Stimulated activated CD8-positive, alpha-beta memory T cell treated with anti-CD3 and anti-CD28 coated beads, Interleukin-4, amount 100 ng/mL, for 1 hour (primary cell): ENCODE measurements at places on chromosomes 4 and X.

DNA sequence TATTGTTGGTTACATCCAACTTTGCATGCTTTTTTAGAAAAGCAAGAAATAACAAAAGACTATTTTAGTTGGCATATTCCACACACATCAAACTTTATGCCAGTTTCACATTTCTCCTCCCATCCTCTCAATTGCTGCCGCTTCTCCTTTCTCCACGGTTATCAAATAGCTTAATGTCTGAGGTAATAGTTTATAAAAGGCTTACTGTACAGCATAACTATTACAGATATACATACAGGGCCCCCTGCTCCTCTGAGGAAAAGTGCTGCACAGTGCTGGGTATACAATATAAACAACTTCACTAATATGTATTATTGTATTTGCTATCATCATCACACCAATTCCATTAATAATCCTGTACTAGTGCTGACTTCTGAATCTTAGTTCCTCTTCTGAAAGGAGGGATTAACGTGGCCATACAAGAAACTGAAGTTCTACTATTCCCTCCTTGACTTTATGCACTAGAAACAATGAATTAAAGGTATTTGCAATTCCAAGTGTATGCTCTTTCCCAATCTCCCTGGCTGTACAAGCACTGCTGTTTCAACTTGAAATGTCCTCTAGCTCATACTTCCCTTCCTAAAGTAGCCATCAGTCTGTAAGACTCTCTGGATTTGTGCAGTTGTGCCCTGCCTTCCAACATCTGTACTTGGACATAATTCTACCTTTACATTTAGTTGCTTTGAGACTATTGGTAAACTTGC, 2.5 kb downstream of the CCNI start:
- DNase-seq = no peak

GRCh38 chrX:110418316-110419235, 59.9 kb downstream of the RTL9 start:
- DNase-seq = no peak

- DNase-seq = no peak
Measured at GRCh38 chrX:73508861-73509260, 54.1 kb upstream of the CHIC1 start.

DNA sequence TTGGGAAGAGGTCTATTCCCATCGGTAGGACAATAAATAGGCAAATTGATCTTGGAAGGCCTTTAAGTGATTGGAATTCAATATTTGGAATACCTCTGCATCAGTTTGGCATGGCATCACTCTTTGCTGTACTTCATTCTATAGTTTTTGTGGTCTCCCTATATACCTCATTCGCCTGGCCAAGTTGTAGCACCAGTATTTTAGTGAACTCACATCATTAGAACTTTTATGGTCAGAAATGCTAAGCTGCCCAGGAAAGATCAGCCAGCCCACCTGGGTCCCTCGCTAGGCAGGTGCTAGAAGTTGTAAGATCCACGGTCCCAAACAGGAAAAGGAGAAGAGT, 40.3 kb downstream of the ZCCHC13 start:
- DNase-seq = no peak

DNA sequence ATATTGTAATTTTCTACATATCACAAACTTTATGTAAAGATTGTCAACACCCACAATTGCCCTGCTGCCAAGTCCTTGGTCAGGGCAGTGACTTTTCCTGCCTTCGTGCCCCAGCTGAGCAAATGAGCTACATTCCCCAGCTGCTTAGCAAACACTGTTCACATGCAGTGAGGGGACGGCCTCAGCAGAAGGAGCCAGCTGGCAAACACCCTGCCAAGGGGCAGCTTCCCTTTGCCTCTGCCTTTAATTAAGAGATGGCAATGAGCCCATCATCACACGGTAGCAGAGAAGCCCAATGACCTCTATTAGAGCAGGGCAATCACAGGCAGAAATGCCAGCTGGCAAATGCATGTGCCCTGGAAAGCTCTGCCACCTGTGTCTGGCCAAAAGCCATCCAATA, 253.4 kb downstream of the EPHA5 start:
- no peak for DNase-seq

GRCh38 chrX:68930542-68931317, 101.9 kb downstream of the EFNB1 start:
- DNase-seq = no peak

GRCh38 chr4:55410431-55410830, 14.7 kb downstream of the TMEM165 start:
- DNase-seq = no peak

- DNase-seq = no peak
Measured at GRCh38 chr4:151676301-151676700, 84.5 kb downstream of the GATB start.

GRCh38 chr4:149723065-149723464, 92.6 kb downstream of the IQCM start:
- no peak for DNase-seq

- no peak for DNase-seq
Measured at GRCh38 chrX:46588263-46588662, 14.7 kb downstream of the CHST7 start.

DNA sequence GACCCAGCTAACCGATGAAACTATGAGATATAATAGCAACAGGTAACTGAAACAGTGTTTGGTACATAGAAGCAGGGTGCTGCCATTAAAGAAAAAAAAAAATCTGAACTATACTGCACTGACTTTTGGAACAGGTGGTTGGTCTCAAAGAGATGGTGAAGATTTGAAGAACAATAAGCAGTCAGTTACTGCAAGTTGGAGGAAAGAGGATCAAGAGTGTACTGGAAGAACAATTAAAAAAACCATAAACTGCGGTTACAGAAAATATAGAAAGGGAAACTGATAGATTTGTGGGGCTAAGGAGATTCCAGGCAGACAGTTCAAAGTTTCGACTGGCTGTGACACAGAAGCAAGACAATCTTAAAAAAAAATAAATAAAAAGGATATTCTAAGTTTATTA, 181.9 kb upstream of the TRAM1L1 start:
- DNase-seq = no peak

GRCh38 chr4:122673252-122673651, 52.4 kb upstream of the IL21 start:
- no peak for DNase-seq

DNA sequence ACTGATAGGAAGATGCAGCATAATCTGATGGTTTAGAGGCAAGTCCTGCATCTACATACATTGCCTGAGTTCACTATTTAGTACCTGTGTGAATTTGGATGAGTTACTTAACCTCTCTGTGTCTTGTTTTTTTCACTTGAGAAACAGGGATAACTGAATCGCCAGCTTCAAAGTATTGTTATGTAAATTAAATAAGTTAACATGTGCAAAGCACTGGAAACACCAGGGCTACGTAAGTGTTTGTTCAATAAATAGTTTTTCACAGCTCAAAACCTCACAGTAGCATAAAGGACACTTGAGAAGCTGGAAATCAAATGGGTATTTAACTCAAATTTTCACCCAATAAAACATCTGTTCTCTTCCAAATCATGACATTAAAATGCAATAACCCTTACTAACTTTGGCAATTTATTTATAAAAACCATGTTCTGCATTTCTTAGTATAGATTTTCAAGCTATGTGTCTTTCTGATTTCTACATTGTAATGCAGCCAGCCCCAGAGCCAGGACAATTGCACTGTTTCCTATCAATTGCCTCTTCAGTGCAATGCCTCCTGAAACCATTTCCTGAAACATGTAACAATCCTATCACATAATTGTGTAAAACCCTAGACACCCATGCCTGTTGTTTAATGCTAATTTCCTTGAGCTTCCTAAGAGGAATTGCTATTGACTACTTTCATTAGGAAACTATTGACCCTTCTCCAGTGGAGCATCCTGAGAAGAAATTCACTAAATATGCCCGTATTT, 177.1 kb downstream of the UNC5C start:
- no peak for DNase-seq

GRCh38 chrX:7446815-7447214, 298.9 kb upstream of the PUDP start:
- no peak for DNase-seq
